ENCODE measurements at places on chromosomes 16 and 17.
A peak's percentile ranks its signal among the peaks of the same experiment; 100 is the strongest.

DNA sequence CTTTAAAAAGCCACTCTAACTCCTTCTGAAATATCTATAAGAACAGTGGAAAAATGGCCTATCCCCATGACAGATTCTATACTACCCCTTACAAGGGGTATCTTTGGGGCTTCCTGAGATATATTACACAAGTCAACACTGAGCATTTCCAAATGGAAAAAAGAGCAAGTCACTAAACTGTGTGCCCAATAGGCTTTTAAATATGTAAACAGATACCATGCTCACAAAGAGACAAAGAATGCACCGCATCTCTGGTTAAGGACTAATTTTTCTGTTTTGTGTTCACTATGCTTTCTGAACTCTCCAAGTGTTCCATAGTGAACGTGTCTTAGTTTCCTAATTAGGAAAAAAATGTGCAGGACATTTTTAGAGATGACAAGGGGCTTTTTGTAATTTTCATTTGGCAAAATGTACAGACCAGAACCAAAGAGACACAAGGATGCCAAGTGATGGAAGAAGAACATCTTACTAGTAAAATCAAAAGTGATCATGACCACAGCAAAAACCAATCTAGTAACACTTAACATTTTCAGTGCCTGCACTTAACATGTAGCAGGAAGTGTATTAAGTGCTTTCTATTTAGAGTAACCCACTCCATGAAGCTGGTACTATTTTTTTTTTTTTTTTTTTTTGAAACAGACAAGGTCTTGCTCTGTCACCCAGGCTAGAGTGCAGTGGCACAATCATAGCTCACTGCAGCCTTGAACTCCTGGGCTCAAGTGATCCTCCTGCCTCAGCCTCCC is 21.5 kb downstream of the MYH11 start:
- no peak for DNase-seq

DNA sequence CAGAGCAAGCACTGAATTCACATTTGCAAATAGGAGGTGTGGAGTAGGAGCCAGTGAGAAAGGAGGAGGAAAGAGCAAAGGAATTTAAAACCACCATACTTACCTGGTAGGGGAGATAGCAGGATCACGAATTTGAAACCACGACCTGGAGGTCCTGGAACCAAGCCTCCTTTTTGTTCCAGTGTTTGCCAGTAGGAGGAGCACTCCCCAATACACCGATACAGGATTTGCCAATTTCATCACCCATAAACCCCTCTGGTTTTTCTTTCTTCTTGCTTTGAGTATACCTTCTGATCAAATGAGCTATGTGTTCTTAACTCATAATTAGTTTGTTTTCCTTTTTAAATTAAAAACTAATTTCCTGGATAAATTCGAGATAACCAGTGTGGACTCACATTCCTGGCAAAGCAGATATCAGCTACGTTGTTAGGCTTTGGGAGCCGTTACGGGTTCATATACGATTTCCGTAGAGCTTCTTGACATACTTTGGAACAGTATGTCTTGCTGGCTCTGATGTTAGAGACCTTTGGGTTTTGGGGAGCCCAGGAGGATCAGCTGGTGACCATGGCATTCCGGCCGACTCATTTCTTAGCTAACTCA is 22.7 kb downstream of the BCO1 start:
- DNase-seq, result no peak

- DNase-seq, result peak; percentile 34
Measured at GRCh38 chr16:88839745-88840599, 16.8 kb downstream of the GALNS start.

DNA sequence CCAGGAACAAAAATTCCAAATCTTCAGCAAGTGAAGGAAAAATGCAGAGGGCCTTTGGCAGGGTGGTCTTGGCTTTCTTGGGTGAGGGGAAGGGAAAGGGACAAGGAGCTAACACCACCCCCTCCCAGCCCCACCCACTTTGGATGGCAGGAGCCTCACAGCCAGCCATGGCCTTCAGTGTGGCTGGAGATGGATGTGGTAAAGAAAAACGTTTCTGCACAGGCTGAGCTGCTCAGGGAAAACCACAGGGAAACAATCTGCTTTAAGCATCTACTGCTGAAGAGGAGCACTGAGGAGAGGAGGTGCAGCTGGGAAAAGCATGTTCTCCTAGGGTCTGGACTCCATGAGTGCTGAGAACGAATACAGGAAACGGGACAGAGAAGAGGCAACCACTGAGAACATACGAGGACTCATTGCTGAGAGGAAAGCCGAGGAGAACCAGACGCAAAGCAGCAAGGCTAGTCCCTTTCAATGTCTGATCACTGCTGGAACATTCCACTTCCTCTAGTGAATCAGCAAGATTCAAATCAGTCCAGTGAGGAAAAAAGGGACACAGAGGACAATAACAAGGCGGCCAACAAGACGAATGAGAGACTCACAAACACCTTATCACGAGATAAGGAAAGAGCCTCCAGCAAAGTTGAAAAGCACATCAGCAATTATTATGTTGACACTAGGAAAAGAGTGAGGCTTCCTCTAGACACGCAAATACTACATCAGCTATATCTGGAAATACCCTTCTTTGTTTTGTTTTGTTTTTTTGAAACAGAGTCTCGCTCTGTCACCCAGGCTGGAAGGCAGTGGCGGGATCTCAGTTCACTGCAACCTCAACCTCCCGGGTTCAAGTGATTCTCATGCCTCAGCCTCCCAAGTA is 41.7 kb downstream of the ZZEF1 start:
- peak; percentile 27 for DNase-seq

DNA sequence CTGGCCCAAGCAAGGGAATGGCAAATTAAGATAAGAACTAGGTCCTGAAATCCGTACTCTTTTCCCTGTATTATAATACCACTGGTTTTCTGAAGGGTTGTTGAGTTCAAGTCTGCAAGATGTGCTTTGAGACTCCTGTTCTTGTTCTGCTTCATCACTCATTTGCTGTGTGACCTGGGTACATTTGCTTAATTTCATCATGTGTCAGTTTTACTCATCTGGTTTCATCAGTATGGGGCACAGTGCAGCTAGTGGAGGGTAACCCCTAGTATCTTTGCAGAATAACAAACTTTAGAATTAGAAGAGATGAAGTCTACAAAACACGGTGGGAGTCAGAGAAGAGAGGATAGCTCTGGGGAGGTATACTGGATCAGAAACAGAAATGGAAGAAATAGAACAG is 21.9 kb upstream of the EFCAB13 start:
- no peak for DNase-seq

DNA sequence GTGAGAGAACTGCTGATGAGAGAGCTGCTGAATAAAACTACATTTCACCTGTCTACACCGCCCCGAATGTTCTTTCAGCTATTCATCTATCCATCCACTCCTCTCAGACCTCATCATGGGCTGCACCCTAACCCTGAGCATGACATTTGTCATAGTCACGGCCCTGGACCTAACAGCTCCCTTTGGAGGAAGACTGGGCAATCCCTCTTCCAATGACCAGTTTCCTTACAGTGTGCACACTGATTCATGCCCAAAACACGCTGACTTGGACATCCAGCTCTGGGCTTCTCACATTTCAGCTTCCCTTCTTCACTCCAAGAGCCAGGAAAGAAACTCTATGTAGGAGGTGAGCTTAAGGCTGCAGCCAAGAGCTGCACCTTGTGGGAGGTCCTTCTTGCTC is 41.8 kb upstream of the ARL4D start:
- no peak for DNase-seq

GRCh38 chr17:7445619-7445968 is 733 bp downstream of the CHRNB1 start:
- DNase-seq, result no peak

DNA sequence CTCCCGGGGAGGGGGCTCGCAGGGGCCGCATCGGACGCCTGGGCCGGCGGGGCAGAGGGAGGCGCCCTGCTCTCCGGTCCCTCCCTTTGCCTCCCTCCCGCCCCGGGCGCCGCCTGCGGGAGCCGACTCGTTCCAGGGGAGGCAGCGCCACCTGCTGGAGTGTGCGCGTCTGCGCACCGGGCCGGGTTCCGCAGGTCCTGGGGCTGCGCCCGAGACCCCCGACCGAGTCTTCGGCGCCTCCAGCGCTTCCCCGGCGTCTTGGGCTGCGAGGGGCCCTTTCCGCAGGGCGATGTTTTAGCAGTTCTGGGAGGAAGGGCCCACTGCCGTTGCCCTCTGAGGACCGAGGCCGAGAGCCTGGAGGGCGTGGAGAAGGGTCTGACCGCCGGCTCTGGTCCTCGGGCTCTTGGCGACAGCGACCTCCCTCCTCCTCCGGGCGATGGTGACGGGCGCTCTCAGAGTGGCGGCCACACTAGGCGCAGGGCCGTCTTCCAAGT is 106.3 kb downstream of the SEC14L1 start:
- peak; percentile 74 for DNase-seq

GRCh38 chr17:78817123-78817522 is 23.5 kb downstream of the USP36 start:
- DNase-seq, result no peak

DNA sequence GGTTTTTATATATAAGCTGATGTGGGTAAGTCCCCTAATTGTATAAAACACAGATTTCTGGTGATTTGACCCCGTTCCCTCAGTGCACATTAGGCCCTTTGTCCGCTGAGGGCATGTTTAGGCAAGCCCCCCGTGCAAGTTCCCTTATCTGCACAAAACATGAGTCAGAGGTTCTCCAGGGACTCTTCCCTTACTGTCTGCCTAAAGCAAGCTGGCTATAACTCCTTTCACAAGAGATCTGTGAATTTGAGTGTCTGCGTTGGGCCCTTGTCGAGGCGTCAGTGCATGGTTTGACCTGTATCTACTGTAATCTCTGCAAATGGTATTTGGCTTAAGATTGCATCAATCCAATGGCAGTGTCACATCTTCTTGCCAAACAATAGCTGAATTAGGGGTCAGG is 712.8 kb downstream of the CDH8 start:
- DNase-seq, result no peak

- no peak for DNase-seq
Measured at GRCh38 chr17:61756561-61756960, 106.8 kb downstream of the BRIP1 start.

GRCh38 chr16:78706637-78707036 is 607.2 kb downstream of the WWOX start:
- no peak for DNase-seq

GRCh38 chr16:11613381-11614303 is 26.9 kb upstream of the LITAF start:
- no peak for DNase-seq

DNA sequence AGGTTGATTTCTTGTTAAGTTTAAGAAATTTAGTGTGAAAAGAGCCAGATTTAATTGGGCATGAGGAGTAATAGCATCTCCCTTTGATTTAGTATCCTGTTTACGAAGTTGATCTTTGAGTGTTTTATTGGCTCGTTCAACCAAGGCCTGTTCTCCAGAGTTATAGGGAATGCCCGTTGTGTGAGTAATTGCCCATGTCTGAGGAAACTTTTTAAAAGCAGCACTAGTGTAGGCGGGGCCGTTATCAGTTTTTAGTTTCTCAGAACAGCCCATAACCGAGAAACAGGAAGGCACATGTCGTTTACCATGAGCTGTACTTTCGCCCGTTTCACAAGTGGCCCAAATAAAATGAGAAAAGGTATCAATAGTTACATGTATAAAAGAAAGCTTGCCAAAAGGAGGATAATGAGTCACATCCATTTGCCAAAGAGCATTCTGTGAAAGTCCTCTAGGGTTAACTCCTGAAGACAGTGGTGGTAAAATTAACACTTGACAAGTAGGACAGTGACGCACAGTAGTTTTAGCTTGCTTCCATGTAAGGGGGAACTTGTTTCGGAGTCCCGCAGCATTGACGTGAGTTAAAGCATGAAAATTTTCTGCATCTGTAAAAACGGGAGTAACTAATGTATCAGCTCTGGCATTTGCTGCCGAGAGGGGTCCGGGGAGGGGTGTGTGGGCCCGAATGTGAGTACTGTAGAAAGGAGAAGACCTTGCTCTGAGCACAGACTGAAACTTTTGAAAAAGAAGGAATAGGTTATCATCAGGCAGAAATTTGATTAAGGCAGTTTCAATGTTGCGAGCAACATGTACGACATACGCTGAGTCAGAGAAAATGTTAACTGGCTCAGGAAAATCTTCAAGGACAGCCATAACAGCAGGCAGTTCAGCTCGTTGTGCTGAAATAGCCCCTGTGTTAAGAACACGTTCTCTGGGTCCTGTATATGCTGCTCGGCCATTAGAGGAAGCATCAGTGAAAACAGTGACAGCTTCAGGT is 18.5 kb upstream of the KCTD5 start:
- DNase-seq, result no peak

DNA sequence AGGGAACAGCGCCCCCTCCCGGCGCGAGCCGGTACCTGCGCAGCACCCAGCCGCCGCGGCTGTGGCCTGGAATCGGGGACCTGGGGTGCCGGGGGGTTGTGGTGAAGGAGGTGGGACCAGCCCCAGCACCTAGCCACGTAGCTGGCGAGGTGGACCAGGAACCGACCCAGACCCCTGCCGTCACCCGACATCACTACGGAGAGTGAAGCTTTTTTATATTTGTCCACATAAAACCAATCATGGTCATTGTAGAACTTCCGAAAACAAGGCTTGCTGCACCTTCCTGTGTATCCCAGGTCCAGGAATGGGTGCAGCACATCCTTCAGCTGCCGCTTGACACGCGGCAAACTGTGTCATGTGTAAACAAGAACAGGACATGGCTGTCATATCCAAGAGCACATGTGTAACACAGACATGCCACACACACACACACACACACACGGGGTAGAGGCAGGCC is 1.3 kb downstream of the HBQ1 start:
- no peak for DNase-seq

DNA sequence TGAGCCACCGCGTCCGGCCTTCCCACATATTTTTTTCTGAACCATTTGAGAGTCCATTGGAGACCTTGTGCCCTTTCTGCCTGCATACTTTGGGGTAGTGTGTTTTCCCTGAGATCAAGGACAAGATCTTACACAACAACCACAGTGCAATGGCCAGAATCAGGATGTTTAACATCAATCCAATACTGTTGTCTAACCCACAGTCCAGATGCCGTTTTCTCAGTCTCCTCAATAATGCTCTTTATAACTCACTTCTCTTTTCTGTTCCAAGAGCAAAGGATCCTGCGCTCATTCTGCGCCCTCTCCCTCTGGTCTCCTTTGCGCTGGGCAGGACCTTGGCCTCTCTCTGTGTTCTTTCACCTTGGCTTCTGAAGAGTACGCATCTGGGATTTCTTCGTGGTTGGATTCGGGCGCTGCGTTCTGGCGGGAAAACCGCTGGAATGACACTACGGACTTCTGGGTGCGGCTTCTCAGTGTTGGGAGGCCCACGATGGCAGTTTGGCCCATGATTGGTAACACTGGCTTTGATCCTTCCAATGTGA is 16.6 kb downstream of the CBX4 start:
- no peak for DNase-seq

- no peak for DNase-seq
Measured at GRCh38 chr16:9128346-9129342, 37.2 kb downstream of the HAPSTR1 start.

GRCh38 chr16:27405546-27406451 is 3.8 kb downstream of the IL21R start:
- no peak for DNase-seq

GRCh38 chr16:85826686-85827247 is 27.3 kb downstream of the COX4I1 start:
- DNase-seq, result no peak

All from putamen (tissue), 1 donor.